Stimulated activated CD8-positive, alpha-beta memory T cell treated with anti-CD3 and anti-CD28 coated beads, Interleukin-2, amount 100 ng/mL, for 1 hour (primary cell): ENCODE measurements at places on chromosomes 11 and 22.

DNA sequence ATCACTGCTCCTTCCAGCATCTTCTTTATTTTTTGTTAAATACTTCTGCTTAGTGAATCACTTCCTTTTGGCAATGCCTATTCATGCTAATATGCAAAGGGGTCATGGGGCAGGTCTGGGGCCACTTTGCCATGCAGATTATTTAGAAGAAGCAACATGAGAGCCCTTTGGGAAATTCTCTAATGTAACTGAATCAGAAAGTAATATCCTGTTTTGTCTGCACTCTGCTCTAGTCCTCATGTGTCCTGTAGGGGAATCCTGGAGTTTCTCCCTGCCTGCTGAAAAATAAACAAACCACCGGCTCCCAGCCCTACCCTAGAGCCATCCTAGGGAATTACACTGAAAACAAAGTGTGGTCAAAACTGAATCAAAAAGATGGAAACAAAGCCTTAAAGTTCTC is 176.5 kb upstream of the POU2AF2 start:
- no peak for DNase-seq

DNA sequence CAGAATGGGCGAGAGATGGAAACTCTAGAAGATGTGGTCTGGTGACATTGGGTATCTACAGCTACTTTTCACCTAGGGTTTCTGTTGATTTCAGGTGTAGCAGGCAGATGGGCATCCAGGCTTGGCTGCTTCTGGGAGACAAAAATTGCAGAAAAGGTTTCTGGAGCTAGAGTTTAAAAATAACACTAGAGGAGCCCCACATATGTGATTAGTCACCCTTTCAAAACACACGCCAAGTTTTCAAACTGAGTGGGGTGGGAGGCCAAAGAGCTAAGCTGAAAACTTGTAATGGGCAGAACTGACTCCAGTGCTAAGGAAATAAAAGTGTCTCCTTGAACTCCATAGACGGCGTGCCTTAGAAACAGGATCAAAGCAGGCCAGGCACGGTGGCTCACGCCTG is 80.8 kb downstream of the GRK3 start:
- no peak for DNase-seq

- DNase-seq: peak; percentile 37
These were observed 27.7 kb upstream of the PARVB start for GRCh38 chr22:43996170-43996980.

DNA sequence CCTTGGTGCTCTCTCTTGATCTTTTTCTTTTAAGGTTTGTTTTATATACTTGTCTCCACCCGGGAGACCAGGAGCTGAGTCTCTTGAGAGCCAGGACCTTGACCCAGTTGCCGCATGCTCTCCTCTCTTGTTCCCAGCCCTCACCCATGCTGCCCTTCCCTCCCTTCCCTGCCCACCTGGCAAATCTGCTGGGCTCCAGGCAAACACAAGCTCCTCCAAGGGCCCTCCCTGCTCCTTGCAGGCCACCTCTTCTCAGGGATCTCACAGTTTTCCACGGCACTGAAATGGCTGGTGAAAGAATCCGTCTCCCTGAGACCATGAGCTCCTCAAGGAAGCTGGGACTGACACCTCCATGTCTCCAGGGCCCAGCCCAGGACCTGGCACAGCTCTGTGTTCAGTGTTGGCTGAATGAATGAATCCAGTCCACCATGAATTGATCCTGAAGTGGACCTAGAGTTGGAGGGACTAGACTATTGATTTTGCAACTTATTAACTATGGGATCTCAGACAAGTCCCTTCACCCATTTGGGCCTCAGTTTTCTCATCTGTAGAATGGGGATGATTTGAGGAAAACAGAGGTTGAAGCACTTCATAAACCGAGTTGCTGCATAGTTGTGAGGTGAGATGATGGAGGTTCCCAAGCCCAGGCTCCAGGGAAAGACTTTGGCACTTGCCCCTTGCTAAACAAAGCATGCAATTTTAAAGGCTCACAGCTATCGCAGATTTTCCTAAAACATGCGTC is 25.1 kb upstream of the FBLN1 start:
- no peak for DNase-seq

GRCh38 chr22:44423556-44424358 is 74.3 kb downstream of the RTL6 start:
- DNase-seq: no peak

DNA sequence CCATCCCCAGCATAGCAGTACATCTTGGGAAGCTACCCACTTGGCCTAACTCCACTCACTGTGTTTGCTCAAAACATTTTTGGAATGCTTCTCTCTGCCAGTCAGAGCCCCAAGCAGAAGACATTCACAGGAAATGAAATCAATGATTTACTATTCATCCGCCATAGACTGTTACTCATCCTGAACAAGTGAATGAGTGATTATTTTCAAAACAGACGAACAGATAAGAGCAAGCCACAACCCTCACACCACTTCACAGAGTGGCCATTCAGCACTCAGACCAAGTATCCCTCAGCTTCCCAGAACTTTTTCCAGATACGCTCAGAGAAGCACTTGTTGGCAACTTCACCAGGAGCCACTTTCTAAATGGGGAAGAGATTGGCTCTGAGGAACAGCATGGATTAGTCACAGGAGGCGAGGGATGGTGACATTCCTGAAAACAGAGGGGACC is 13.0 kb upstream of the UBASH3B start:
- no peak for DNase-seq

DNA sequence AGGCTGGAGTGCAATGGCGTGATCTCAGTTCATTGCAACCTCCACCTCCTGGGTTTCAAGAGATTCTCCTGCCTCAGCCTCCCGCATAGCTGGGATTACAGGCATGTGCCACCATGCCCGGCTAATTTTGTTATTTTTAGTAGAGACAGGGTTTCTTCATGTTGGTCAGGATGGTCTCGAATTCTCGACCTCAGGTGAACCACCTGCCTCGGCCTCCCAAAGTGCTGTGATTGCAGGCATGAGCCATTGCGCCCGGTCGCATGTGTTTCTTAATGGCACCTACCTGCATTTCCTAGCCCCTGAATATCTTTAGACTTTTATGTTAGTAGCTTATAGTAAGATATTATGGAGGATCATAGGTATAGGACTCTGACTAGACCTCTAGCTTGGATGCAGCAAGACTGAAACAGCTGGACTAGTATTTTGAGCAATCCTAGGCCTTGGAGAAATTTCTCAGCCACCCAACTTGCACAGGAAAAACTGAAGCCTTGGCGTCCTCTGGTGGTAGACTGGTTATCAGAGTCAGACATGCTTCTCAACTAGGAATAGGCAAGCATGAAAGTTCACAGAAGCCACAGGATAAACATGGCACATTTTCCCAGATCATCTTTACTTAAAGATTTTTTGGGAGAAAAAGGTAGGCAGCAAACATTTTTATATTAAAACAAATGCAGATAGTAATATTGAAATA is 22.7 kb upstream of the C1QTNF4 start:
- no peak for DNase-seq

DNA sequence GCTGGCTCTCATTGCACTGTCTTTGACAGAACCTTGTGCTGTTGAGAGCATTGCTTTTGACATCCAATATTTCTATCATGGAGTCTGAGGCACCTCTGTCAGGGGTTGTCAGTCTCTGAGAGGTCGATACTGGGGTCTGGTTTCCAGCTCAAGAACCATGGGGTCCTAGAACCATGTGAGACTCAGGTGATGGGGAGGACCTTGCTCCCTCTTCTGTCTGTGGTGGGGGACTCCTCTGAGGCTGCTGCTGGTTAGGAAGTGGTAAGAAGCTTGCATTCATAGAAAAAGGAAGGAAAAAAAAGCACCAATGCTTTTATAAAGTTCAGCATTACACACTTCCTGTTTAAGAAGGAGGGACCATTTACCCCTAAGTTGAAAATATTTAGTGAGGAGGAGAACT is 91.8 kb upstream of the CD44 start:
- DNase-seq: peak; percentile 20

- DNase-seq: no peak
These were observed 384.8 kb downstream of the MN1 start for GRCh38 chr22:27416511-27417420.

- no peak for DNase-seq
These were observed 2.8 kb downstream of the ROBO4 start for GRCh38 chr11:124894606-124895430.

DNA sequence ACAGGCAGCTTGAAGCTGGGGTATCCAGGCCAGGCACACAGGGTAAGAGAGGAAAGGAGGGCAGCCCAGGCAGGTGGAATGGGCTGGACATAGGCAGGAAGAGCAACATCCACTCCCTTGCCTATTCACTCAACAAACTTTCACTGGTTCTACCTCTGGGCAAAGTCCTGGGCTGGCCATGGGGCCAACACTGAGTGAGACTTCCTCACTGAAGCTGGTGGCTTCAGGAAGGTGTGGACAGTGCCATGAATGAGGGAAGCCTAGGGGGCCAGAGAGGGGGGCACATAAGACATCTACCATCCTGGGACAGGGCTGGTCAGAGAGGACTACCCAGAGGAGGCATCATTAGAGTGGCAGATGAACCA is 44.9 kb upstream of the TCF20 start:
- DNase-seq: no peak

- DNase-seq: no peak
These were observed 36.0 kb upstream of the LDLRAD3 start for GRCh38 chr11:35907648-35908431.

- no peak for DNase-seq
These were observed 6.4 kb upstream of the CDPF1 start for GRCh38 chr22:46256358-46256958.

DNA sequence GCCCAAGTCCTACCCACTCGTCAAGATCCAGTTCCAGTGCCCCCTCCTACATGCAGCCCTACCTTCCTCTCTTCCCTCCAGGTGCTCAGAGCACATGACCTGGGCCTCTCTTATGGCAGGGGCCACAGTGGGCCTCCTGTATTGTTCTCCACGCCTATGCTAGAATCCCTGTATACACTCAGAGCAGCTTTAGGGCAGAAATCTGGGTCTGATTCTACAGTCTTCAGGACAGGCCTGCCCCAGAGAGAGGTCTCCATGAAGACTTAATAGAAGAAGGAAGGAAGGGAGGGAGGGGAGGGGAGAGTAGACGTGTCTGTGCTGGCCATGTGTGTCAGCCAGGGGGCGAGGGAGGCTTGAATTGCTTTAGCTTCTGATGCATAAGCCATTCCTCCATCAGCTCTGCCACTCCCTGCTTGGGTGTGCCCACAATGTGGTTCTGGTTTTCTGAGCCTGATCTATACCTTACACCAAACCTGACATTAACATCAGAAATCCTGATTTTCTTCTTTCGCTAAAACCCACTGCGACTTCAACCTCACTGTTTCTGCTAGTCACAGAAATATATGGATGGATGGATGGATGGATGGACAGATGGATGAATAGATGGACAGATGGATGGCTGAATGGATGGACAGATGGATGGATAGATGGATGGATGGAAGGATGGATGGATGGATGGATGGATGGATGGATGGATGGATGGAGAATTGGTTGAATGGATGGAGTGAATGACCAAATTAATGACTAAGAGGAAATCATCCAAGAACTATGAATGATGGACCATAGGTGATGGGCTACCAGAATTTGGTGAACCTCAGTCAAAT is 56.6 kb upstream of the PRDM11 start:
- DNase-seq: no peak

GRCh38 chr11:27085605-27086004 is 45.0 kb downstream of the BBOX1 start:
- no peak for DNase-seq

DNA sequence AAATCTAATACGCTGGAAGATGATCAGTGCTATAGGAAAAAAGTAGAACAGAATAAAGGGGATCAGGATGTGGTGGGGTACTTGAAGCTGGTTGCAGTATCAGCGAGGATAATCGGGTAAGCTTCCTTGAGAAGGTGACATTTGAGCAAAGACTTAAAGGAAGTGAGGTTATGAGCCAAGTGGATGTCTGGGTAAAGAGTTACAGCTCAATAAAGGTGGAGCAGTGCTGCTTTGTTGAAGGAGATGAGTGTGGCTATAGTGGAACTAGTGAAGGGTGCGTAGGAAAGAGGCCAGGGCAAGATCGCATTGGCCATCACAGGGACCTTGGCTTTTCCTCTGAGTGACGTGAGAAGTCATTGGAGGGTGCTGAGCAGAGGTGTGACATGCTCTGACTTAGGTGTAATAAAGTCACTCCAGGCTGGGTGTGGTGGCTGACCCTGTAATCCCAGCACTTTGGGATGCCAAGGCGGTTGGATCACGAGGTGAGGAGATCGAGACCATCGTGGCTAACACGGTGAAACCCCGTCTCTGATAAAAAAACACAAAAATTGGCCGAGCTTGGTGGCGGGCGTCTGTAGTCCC is 2.3 kb upstream of the SYVN1 start:
- no peak for DNase-seq

- DNase-seq: no peak
These were observed 11.2 kb upstream of the LINC01488 start for GRCh38 chr11:69470301-69470700.

DNA sequence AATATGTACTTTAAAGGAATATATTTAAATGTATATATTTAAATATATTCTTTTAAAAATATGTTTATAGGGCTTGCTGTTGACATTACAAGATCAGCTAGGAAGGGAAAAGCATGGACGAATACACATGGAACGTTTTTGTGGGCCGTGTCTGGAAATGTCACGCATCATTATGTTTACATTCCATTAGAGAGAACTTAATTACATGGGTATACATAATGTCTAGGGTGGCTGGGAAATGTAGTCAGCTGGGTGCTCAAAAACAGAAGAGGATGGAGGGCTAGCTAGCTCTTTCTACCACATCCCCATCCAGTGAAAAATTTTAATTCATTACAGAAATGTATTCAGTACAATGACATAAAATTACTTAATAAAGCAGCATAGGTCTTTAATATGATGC is 371.2 kb downstream of the DYNC2H1 start:
- DNase-seq: no peak

GRCh38 chr11:7551571-7551970 is 37.8 kb downstream of the PPFIBP2 start:
- no peak for DNase-seq

DNA sequence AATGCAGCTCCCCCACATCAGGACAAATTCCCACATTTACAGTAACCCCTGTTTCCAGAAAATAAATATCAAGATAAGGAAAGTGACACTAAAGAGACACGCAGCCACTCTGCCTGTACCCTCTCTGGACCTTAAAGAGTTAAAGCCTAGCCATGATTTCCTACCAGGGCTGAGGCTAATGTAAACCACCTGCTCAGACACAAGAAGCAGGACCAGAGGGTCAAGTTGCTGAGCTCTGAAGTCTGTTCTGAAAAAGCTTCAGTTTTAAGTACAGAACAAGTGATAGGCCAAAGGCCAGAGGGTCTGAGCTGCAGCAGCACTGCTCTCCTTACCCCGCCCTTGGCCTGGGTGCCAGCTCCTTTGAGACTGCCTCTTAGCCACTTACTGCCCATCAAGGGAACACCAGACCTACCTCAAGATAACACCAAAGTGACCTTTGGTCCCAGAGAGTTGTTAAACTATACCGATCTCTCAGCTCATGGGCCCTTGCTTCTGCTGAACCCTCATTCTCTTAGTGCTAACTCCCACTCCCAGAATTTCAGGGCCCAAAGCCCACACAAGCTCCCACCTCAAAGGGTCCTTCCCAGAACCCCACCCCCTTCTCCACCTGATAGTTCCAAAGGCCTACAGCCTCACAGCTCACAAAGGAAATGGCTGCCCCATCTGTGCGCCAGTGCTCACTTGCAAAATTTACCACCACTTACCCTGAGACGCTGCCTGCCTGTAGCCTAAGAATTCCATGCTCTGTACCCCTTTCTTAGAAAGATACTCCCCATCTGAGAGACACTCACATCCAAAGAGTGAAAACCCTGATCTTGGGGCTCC is 40.5 kb downstream of the IL18BP start:
- DNase-seq: no peak

- DNase-seq: no peak
These were observed 1.0 kb downstream of the FUT4 start for GRCh38 chr11:94544646-94545263.
